ENCODE measurements at places on chromosomes 1 and 21. TPM values are rescaled to one million over a fixed set of nuclear protein-coding genes. Genes with fewer than 3 reads are reported as not detected.
A peak's percentile ranks its signal among the peaks of the same experiment; 100 is the strongest.

DNA sequence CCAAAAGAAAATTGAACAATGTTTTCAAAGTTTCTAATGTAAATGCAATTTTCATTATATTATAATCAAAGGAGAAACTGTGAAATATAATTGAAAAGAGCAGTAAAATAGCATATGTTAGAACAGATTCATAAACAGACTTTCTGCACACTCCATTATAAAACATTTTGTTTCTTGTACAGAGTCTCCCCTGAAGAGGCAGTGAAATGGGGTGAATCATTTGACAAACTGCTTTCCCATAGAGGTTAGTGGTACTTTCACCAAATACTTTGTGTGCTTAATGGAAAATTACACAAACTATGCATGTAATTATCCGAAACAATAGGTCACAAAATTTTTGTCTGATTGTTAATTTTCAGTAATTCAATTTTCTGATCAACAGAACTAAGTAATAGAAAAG is 1.9 kb downstream of the RGS18 start:
- H3K36me3 ChIP-seq = no peaks in the 10 kb centered on the region
- H3K4me3 ChIP-seq = no peak overlapping the region
- H3K4me1 ChIP-seq = no peaks in the 10 kb centered on the region
- DNase-seq = no peak

DNA sequence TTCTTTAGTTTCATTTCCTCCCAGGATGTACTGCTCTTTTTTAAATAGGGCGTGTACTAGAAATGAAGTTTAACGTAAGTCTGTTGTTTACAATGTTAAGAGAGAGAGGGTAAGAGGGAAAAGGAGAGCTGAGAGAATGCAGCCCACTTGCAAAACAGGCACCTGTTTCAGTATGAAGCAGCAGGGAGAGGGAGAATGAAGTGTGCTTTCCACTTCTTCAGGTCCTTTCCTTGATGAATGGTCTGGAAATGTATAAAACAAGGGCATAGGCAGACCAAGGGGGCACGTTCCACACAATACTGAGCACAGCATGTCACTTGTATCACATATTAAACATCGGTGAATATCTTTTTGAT is 2.0 kb downstream of the KCNA3 start:
- H3K4me1 ChIP-seq = no peaks in the 10 kb centered on the region
- no peak overlapping the region for H3K27ac ChIP-seq
- DNase-seq = no peak
- H3K27me3 ChIP-seq = peaks cover 50% of the 10 kb centered on the region

Gene ADAMTS4
- 7.2 TPM for total RNA-seq

- H3K27ac ChIP-seq = no peak overlapping the region
- peaks cover 2% of the 10 kb centered on the region for H3K27me3 ChIP-seq
- H3K36me3 ChIP-seq = no peaks in the 10 kb centered on the region
- H3K4me1 ChIP-seq = no peaks in the 10 kb centered on the region
Observed at GRCh38 chr1:18528616-18529015, 47.9 kb downstream of the KLHDC7A start.

DNA sequence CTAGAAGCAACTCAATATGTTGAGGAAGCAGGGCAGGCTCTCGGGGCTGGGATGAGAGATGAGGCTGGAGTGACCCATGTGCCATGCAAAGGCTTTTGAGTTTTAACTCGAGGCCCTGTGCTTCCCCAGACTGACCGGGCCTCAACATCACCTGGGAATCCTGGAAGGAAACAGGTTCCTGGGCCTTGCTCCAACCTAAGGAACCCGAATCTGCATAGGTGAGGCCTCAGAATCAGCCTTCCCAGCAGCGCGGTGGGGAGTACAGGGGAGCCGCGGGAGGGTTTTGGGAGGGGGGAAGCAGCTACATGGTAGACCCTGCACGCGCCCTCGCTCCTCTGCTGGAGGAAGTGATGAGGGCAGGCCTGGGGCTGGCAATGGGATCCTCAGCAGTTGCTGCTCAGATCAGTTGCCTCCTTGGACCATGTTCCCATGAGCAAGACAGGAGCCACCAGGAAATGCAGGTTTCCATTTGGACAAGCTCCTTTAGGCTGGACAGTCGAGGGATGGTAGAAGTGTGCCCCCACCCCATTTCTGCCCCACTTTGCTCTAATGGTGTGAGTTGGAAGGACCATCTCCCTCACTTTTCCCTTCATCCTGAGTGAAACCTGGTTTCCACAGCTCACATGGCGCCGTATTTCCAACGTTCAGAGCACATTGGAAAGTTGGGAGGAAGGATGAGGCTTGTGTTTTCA is 4.5 kb upstream of the KIAA1614 start:
- no peaks in the 10 kb centered on the region for H3K4me1 ChIP-seq
- no peak overlapping the region for H3K4me3 ChIP-seq
- no peak for DNase-seq
- peaks cover 3% of the 10 kb centered on the region for H3K27me3 ChIP-seq
- H3K36me3 ChIP-seq = no peaks in the 10 kb centered on the region
- no peak overlapping the region for H3K27ac ChIP-seq

GRCh38 chr1:156571261-156571852 is 1.0 kb downstream of the IQGAP3 start:
- no peaks in the 10 kb centered on the region for H3K36me3 ChIP-seq
- H3K4me1 ChIP-seq = no peaks in the 10 kb centered on the region
- no peak overlapping the region for H3K27ac ChIP-seq
- H3K4me3 ChIP-seq = peak overlapping the region; percentile 86
- no peak for DNase-seq

GRCh38 chr1:29271724-29272123 is 35.4 kb downstream of the PTPRU start:
- 0 out of 2 replicates have a peak overlapping the region, but pooled peaks have one; percentile 4 for H3K27ac ChIP-seq
- peaks cover 9% of the 10 kb centered on the region for H3K4me1 ChIP-seq
- H3K4me3 ChIP-seq = peak overlapping the region; percentile 11
- DNase-seq = peak; percentile 73

Gene PCSK9
- total RNA-seq = 33.8 TPM

GRCh38 chr21:26965907-26966581 is 844 bp downstream of the ADAMTS5 start:
- no peaks in the 10 kb centered on the region for H3K36me3 ChIP-seq
- H3K27me3 ChIP-seq = peaks cover 23% of the 10 kb centered on the region
- H3K4me3 ChIP-seq = peak overlapping the region; percentile 41
- no peak overlapping the region for H3K27ac ChIP-seq
- DNase-seq = peak; percentile 79

Gene SLC6A17
- total RNA-seq = 0.28 TPM

DNA sequence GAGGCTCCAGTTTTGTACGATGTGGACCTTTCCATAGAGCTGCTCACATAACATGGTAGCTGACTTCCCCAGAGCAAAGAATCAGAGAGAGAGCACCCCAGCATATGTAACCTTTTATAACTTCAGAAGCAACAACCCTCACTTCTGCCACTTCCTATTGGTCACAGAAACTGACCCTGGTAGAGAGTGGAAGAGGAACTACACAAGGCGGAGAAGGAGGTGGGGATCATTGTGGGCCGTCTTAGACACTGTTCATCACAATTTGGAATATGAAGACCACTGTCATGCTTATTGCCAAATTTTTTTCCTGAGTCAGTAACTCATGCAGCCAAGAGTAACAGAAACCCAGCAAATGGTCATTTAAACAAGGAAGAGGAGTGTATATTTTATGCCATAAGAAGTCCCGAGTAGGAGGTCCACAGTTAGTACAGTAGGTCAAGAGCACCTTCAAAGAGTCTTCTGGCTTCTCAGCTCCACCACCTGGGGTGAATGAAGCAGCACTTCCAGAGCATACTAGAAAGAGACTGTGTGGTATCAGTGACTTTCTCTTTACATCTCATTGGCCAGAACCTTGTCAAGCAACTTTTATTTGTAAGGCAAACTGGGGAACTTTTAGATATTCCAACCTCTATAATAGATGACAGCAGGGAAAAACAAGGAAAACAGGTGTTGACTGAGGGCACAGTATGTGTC is 71.8 kb downstream of the ODF2L start:
- no peak overlapping the region for H3K27ac ChIP-seq
- DNase-seq = no peak
- no peak overlapping the region for H3K4me3 ChIP-seq
- no peaks in the 10 kb centered on the region for H3K27me3 ChIP-seq
- H3K4me1 ChIP-seq = no peaks in the 10 kb centered on the region

- no peak overlapping the region for H3K4me3 ChIP-seq
- H3K27ac ChIP-seq = no peak overlapping the region
- H3K4me1 ChIP-seq = no peaks in the 10 kb centered on the region
Observed at GRCh38 chr21:43997766-43998742, 14.1 kb upstream of the TRAPPC10 start.

- DNase-seq = no peak
- no peaks in the 10 kb centered on the region for H3K4me1 ChIP-seq
- no peak overlapping the region for H3K27ac ChIP-seq
- no peak overlapping the region for H3K4me3 ChIP-seq
- no peaks in the 10 kb centered on the region for H3K27me3 ChIP-seq
- no peaks in the 10 kb centered on the region for H3K36me3 ChIP-seq
Observed at GRCh38 chr1:241603731-241604245, 36.4 kb downstream of the CHML start.

Gene ZMYND12
- total RNA-seq = not detected

- H3K27me3 ChIP-seq = no peaks in the 10 kb centered on the region
- DNase-seq = no peak
- no peak overlapping the region for H3K4me3 ChIP-seq
- H3K27ac ChIP-seq = no peak overlapping the region
- H3K4me1 ChIP-seq = no peaks in the 10 kb centered on the region
Observed at GRCh38 chr1:3404301-3404700, 50.2 kb upstream of the ARHGEF16 start.

GRCh38 chr21:42337830-42338728 is 12.7 kb downstream of the TFF2 start:
- H3K4me3 ChIP-seq = no peak overlapping the region
- H3K27me3 ChIP-seq = no peaks in the 10 kb centered on the region
- no peaks in the 10 kb centered on the region for H3K36me3 ChIP-seq
- no peak overlapping the region for H3K27ac ChIP-seq

GRCh38 chr1:40755067-40755466 is 28.5 kb upstream of the KCNQ4 start:
- H3K4me3 ChIP-seq = no peak overlapping the region
- no peak for DNase-seq
- H3K27ac ChIP-seq = no peak overlapping the region
- no peaks in the 10 kb centered on the region for H3K27me3 ChIP-seq

Gene TMEM79
- total RNA-seq = 1.7 TPM

DNA sequence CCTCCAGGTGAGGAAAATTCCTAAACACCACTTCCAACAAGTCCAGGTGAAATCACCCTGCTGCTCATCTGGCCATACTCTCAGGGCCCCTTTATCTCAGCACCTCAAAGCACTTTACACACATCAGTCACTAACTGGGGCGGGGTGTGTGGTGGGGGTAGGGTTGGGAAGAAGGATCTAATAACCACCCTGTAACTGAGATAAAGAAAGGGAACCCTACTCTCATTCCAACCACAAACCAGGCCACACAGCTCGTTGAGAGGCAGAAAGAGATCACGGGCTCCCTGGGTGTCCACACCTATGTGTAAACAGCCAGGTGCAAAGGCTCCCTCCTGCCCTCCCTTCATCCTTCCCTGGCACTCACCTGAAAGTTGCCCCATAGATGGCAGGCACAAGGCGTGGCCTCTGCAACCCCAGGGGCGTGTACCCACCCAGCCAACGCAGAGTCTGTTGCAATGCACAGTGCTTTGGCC is 20.4 kb downstream of the GPR161 start:
- H3K27me3 ChIP-seq = no peaks in the 10 kb centered on the region
- no peak overlapping the region for H3K4me3 ChIP-seq

Gene CA6
- total RNA-seq = not detected

Gene FAM110D
- 0.48 TPM for total RNA-seq

- H3K4me3 ChIP-seq = no peak overlapping the region
- H3K4me1 ChIP-seq = no peaks in the 10 kb centered on the region
- H3K36me3 ChIP-seq = no peaks in the 10 kb centered on the region
- no peaks in the 10 kb centered on the region for H3K27me3 ChIP-seq
- no peak for DNase-seq
- no peak overlapping the region for H3K27ac ChIP-seq
Observed at GRCh38 chr1:48555271-48555670, 83.3 kb upstream of the SPATA6 start.

- H3K36me3 ChIP-seq = no peaks in the 10 kb centered on the region
- no peaks in the 10 kb centered on the region for H3K27me3 ChIP-seq
- H3K4me1 ChIP-seq = no peaks in the 10 kb centered on the region
- DNase-seq = no peak
- H3K27ac ChIP-seq = no peak overlapping the region
Observed at GRCh38 chr1:76657623-76658022, 209.7 kb upstream of the ST6GALNAC5 start.

Gene CIART
- total RNA-seq = 10.6 TPM

DNA sequence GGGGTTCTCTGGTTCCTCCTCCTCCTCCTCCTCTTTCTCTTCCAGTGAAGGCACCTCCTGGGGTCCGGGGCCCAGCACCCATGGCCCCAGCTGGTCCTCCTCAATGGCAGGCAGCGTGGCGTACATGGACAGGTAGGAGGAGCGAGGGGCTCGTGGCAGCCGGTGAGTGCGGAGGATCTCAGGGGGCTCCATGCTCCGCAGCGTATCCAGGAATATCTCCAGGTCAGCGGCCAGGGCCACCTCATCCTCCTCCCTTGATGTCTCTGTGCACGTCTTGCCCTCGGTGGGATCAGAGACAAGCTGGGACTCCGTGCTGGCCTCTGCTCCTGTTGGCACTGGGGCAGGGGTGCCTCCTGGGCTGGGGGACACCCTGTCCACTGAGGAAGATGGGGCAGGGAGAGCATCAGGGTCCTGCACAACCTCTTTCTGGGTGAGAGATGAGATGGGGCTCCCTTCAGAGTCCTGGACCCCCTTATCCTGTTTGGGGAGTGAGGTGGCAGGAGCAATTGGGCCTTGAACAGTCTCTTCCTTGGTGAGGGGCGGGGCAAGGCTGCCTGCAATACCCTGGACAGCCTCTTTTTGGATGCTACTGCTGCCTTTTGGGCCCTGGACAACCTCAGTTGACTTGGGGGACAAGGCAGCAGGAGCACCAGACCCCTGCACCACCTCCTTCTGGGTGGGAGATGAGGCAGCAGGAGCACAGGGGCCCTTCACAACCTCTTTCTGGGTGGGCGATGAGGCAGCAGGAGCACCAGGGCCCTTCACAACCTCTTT is 9.6 kb downstream of the CRYBG2 start:
- no peaks in the 10 kb centered on the region for H3K4me1 ChIP-seq
- H3K4me3 ChIP-seq = no peak overlapping the region

DNA sequence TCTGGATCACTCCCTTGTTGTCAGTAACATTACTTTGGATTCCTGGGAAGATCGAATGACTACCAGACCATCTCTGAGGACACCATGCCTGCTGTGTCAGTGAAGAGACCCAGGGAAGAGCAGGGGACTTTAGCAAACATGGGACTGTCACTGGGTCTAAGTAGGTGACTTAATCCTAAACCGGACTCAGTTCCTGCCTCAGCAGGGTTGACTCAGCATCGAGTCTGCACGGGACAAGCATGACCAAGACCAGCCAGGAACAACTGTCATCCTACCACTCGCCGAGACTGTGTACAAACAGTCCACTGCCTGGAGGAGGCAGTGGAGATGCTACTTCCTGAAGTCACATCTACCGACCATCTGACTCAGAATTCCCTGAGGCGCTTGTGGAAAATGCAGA is 53.2 kb upstream of the RAB4A start:
- H3K27me3 ChIP-seq = no peaks in the 10 kb centered on the region
- DNase-seq = no peak
- H3K36me3 ChIP-seq = no peaks in the 10 kb centered on the region
- H3K4me3 ChIP-seq = no peak overlapping the region

- H3K27ac ChIP-seq = no peak overlapping the region
- H3K4me1 ChIP-seq = no peaks in the 10 kb centered on the region
- no peaks in the 10 kb centered on the region for H3K27me3 ChIP-seq
- DNase-seq = no peak
Observed at GRCh38 chr1:20949871-20950590, 162.9 kb upstream of the HP1BP3 start.
